H4 (cell line): ENCODE measurements at places on chromosomes 2 and 18.

- DNase-seq = peak; percentile 66
Observed at GRCh38 chr2:236642584-236643291, 73.1 kb downstream of the ACKR3 start.

GRCh38 chr18:13482618-13482945 is 243.8 kb downstream of the FAM210A start:
- no peak for DNase-seq

GRCh38 chr18:51196118-51196810 is 1.2 kb downstream of the MEX3C start:
- DNase-seq = no peak

- no peak for DNase-seq
Observed at GRCh38 chr2:152154462-152154861, 21.1 kb downstream of the STAM2 start.

GRCh38 chr2:117982376-117983033 is 31.4 kb downstream of the CCDC93 start:
- DNase-seq = no peak

GRCh38 chr2:10301941-10302478 is 694 bp upstream of the HPCAL1 start:
- DNase-seq = no peak

- no peak for DNase-seq
Observed at GRCh38 chr18:65924904-65925303, 174.1 kb downstream of the CDH7 start.

DNA sequence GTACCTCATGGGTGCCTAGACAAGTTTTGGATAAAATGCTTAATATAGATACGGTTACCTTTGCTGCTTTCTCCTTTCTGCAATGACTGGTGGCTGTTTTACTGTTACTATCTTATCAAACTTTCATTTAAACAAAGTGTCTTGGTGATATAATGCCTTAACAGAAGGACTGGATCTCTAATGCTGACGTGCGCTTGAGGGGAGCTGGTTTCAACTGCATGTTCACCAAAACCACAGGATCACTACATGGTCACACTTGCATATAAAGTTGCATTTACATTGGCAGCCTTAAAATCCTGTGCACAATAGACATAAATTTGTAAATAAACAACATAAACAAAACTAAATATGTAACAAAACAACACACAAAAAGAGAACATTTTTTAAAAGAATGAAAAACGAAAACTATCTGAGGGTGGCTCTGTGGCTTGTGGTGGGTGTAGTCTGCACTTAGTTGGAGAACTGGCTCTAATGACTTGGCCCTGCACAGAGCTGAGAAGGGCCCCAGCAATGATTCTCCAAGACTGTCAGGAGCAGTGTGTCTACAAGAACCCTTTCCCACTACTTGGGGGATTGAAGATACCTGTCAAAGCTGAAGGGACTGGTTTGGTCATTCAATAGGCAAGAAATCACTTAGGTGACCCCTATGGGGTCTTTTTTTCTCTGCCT is 135.5 kb downstream of the UXS1 start:
- no peak for DNase-seq

GRCh38 chr2:8058652-8059051 is 623.2 kb upstream of the ID2 start:
- no peak for DNase-seq

DNA sequence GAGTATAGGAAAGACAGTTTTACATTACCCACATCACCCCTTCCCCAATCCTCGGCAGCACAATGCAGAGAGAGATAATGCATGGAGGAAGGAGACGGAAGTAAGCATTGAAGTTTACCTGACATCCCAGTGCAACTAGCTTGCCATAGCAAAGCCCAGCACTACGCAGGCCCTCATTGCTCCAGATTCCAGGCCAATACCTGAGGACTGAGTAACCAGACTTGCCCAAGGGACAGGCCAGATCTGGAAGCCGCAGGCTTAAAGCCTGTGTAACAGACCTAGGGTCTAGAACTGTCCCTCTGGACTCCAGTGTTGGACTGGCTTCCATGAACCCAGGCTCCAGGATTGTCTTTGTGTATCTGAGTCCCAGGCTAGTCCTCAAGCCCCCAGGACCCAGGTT is 17.6 kb downstream of the SERPINB4 start:
- no peak for DNase-seq

GRCh38 chr2:212539072-212539880 is 674 bp upstream of the ERBB4 start:
- DNase-seq = no peak

GRCh38 chr2:42101206-42102023 is 53.6 kb downstream of the PKDCC start:
- DNase-seq = no peak

DNA sequence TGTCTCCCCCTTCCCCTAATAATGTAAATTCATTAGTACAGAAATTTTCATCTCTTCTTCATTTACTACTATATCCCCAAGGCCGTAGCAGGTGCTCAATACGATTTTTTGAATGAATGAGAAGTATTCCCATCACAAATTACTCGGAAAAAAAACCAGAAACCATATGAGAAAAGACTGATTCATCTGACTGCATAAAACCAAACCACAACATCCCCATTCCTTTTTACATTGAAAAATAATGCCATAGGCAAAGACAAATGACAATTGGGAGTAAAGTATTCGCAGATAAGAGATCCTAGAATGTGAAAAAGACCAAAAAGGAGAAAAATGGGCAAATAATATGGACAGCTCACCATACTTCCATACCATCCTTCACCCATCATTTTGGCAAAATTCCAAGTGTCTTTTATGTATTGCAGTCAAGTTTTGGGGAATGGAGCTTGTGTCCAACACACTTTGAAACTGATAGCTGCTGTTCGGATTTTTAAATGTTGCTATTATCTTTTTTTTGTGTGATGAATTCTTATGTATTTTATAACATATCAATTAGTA is 1.5 kb downstream of the ZC3H8 start:
- DNase-seq = no peak
